ENCODE measurements at places on chromosomes 2 and 18.

GRCh38 chr18:70840649-70841048, 551.8 kb downstream of the SOCS6 start:
- DNase-seq, result no peak

DNA sequence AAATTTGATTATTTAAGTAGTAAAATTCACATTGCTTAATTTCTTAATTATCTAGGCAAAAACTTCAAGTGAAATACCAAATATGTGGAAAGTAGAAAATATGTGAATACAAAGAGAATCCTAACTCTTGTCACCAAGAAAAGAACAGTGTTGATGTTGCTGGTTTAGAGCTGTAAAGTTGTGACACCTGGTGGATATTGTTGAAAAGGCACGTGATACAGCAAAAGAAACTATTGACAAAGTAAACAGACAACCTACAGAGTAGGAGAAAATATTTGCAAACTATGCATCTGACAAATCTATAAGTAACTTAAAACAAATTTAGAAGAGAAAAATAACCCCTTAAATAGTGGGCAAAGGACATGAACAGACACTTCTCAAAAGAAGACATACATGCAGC, 25.6 kb upstream of the ZC3H15 start:
- DNase-seq, result no peak

GRCh38 chr2:162330881-162331280, 12.4 kb upstream of the IFIH1 start:
- DNase-seq, result no peak

DNA sequence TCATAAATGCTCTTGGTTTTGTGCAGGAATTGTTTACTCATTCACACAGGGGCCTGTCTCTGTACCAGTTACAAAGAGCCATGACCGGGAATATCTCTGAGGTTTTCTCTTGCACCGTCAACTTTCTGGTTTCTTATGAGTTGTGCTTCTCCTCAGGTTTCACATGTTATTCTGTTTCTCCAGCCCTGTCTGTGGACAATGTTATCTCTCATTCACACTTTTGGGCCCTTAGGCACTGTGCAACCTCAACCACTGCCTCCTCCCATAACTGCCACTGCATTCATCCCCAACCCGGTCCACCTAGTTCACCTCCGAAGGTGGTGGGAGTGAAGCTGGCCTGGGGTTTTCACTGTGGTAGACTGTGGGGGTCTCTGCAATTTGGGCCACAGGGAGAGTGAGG, 22.5 kb upstream of the NEDD4L start:
- DNase-seq, result no peak

DNA sequence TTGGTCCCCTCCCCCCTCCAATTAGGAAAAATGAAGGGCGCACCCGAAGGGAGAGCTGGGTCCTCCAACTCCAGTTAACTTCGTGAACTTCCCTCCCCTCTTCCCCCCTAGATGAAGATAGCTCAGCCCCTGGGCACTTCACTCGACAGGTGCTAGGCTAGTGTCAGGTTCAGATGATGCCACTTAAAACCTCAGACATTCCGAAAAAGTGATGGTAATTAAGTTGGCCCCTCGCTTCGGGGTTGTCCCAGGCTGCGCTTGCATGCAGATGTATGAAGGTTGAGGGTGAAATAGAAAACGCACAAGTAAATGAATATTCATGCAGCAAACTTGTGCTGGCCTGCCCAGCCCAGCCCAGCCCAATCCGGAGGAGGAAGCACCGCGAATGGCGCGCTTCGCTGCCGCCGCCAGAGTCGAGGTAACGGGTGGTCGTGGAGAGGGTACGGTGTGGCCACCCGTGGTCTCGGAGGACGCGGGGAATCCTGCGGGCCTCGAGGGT, 3.0 kb upstream of the GBX2 start:
- no peak for DNase-seq

DNA sequence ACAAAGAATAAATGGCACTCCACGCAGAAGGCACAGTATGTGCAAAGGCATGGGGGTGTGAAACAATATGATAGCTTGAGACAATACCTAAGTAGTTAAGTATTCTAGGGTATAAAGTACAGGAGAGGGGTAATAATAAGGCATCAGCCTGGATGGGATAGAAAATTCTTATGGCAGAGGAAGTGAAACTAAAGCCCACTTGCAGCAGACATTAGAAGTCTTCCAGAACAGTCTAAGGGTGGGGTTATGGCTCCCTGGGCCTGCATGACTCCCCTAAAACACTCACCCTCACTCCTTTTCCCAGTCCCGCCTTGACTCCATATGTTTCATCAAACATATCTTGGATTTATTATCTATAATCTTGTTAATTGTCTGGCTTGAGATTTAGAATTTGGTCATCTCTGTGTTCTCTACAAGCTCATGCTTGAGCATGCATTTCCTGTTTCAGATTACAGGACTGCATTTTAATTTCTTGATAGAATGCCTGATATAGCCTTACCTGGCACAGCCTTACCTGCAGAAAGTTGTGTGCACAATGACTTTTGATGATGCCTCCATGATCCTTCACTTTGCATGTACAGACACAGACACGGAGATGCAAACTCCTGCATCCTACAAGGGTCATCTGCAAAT, 28.5 kb upstream of the TMBIM1 start:
- no peak for DNase-seq

- DNase-seq, result no peak
Observed at GRCh38 chr2:216911886-216912285, 52.0 kb upstream of the TNP1 start.

DNA sequence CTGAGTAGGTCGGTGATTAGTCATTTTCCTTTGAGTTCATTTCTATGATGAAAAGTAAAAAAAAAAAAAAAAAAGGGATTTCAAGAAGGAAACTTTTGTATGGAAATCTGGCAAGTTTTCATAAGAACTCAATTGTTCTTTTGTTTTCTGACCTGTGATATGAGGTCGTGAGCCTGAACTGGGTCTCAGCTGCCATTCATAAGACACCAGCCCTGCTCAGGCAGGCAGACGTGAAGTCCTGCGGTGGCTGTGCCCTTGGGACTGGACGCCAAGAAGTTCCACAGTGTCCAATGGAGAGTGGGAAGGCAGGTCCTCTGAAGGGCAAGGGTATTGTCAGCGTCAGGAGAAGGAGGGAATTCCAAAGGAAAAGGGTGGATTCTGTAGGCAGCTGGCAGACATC, 183.9 kb downstream of the NCK2 start:
- no peak for DNase-seq

DNA sequence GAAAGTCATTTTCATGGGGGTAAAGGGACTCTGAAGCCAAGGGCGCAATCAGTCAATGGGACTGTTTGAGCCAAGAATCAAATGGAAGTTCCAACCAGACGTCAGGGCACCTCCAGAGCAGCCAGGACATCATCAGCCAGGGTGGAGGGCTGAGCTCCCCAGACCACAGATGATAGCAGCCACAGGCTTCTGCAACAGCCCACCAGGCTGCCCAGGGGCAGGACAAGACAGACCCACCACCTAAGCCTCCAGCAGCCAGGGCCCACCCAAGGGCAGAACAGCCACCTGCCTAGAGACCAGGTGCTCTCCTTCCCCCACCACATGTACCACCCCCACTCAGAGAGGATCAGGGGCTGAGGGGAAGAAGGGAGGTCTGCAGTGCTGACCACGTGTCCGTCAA, 53.8 kb upstream of the SLC66A3 start:
- no peak for DNase-seq

GRCh38 chr2:6053743-6054142, 361.6 kb downstream of the SOX11 start:
- no peak for DNase-seq

DNA sequence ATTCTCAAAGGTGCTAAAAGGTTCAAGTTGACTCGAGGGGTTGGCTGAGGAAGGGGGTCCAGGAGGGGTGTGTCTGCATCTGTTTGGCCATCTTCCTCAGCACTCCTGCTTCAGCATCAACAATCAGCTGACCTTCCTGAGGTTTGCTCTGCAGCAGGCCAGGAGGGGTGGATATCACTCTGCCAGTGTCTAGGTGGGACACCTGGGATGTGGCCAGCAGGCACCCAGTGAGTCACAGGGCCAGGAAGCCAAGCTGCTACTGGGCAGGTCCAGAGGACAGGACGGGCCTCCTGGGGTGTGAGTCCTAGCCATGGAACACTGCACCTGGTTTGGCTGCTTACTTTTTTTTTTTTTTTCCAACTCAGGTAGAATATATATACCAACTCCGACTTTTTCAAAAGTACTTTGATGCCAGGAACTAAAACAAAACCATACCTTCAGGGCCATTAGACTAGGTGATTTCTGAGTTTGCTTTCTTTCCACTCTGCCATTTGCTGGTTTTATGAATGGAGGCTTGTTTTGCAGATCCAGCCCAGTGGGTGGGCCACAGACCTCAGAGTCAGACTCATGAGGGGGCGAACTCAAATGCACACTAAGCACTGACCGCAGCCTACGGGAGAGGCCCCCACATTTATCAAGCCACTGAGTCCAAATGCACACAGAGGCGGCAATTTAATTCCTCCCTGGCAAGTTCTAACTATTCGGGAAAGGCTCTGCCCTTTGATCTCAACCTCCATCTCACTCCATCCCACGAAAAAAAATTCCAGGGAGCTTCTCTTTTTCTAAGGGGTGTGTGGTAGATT, 76.0 kb downstream of the UXS1 start:
- no peak for DNase-seq

- DNase-seq, result no peak
Observed at GRCh38 chr18:47591429-47591828, 339.0 kb downstream of the SMAD2 start.

- no peak for DNase-seq
Observed at GRCh38 chr2:239932881-239933735, 92.0 kb downstream of the NDUFA10 start.

- DNase-seq, result no peak
Observed at GRCh38 chr2:179435000-179435399, 170.4 kb upstream of the SESTD1 start.

GRCh38 chr2:188440849-188441248, 149.2 kb downstream of the GULP1 start:
- DNase-seq, result no peak

DNA sequence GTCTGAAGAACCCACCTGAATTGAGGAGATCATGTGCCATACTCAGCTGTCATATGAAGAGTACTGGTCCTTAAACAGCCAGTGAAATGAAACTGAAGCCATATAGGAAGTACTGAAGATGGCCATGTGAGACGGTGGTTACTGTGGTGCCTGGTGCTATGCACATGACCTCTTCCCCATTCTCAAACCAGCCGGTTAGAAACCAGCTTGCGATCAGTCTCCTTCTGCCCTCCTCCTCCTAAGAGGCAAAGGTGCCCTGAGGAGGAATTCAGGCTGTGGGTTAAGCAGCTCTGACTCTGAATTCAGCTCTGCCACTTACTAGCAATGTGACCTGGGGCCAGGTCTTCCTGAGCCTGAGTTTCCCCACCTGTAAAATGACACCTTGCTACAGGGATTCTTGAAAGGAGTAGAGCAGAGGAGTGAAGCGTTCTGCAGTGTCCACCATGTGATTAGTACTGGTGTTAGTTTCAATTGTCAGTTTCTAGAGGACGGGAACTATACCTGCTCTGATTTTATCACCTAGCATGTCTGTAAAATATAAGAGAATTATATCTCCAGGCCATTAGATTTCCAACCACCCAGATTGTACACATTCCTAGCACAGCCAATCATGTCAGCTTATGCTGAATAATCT, 5.1 kb downstream of the FECH start:
- DNase-seq, result no peak

GRCh38 chr2:71721362-71721665, 268.0 kb downstream of the DYSF start:
- no peak for DNase-seq

DNA sequence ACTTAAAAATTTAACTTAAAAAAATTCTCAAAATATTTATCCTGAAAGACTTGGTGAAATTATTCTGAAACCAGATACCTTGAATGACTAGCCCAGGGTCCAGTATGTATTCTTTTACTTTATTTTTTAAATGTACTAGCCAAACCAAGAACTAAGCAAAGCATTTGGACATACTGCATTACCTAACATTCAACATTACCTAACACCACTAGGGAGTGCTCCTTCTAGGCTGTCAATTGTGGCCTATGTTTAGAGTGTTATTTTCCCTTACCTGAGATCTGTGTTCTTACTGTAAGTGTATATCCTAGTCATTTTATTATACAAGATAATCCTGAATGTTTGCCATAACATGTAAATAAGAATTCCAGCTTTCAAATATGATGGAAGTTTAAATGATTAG, 496.6 kb downstream of the PTPRM start:
- no peak for DNase-seq

DNA sequence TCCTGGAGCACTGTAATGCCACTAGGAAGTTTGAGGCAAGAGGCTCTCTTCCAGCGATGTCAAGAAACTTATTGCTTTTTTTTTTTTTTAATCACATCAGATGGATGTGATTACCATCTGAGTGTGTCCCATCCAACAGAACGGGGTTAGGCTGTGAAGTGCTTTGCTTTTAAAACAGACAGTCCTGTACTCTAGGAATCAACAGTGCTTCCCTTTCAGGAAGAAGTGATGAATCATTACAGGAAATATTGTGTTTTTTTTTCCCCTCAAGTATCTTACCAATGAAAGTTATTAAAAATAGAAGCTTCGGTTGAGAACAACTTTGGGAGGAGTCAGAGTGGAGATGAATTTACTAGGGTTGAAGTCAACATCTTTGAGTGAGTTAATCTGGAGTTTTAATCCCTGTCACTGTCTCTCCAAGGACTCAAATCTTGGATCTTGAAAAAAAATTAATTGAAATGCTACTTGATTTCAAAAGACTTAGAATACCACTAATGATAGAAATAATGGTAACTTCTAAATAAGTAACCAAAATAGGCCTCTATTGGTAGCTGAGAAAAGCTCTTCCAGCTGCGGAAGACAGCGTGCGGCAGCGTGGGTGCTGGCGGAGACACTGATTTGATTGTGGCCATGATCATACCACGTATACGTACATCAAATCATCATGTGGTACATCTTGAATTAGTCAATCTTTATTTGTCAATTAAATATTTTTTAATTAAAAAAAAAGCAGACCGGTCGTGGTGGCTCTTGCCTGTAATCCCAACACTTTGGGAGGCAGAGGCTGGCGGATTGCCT, 45.5 kb downstream of the GATA6 start:
- DNase-seq, result no peak

GRCh38 chr2:8676191-8676920, 5.5 kb upstream of the ID2 start:
- no peak for DNase-seq

GRCh38 chr2:73886357-73886756, 6.5 kb upstream of the ACTG2 start:
- DNase-seq, result no peak

DNA sequence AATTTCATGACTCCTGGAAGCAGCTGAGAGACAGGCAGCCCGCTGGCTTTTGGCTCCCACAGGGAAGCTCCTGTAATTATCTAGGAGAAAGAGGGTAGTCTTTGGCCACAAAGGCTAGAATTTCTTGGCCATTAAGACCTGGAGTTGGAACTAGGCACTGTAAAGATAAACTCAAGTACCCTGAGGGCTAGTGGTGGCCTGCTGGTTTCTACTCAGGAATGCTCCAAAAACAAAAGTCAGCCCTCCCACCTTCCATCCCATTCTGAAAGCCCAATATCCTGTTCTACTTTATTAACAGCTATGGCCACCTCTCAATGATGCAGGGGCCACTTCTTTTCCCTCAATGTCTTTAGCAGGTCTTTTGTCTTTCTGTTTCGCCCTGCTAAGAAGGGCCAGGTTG, 34.0 kb upstream of the CYP26B1 start:
- DNase-seq, result no peak
